Fibroblast of skin of scalp (primary cell): ENCODE measurements at places on chromosomes 6 and 20.

GRCh38 chr20:33172781-33173180 lies 4.8 kb downstream of the BPIFA2 start:
- no peak for DNase-seq

DNA sequence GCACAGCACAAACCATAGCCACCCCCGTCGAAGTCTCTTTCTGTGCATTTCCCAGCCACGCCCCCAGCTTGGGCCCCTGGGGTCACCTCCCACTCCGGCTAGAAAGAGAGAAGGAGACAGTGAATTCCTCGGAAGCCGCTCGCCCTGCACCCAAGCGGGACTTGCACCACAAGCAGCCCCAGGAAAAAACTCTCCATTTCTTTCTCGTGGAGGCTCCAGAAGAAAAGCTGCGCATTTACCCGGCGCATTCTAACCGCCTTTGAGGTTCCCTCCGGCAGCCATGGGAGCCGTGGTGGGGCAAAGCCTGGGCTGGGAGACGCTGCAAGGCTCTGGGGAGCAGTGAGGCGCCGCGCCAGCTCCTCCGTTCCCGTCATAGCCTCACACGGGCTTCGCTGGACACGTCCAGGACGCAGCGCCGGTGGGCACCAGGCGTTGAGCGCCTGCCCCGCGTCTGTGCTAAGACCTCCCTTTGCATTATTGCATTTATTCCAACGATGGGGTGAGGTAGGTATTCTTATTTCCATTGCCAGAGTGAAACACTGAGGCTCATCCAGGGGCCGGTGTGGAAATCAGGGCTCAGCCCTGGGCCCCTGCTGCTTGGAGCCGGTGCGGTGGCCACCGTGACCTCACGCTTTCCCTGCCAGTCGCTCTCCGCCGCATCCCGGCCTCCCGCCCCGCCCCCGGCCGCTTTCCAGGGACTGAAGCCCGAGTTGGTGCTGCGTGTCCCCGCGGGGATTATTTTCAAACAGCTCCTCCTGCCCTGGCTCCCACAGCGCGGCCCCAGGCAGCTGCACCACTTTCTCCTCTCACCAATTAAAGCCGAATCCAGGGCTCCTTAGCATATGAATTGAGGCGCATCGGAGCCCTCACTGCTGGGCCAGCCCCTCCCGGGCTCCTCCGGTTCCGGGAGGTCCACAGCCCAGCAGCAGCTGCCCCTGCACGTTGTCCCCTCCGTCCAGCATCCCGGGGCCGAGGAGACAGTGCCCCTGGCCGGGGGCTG lies 148.3 kb upstream of the AFDN start:
- no peak for DNase-seq

GRCh38 chr20:46388201-46388836 lies 18.1 kb downstream of the ELMO2 start:
- DNase-seq: no peak

DNA sequence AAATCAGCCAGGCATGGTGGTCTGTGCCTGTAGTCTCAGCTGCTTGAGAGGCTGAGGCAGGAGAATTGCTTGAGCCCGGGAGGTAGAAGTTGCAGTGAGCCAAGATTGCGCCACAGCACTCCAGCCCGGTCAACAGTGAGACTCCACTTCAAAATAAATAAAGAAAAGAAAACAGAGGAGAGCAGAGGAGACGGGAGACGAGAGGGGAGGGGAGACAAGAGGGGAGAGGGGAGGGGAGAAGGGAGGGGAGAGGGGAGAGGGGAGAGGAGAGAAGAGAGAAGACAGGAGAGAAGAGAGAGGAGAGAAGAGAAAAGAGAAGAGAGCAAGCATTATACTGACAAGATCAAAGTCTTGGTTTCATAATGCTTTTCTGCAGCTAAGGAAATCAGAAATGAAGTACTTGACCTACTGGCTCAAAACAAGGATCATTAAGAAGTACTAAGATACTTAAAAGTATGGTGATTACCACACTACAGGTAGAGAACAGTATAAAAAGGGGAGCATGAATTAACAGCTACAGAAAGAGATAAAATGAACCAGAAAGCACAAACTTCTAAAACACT lies 30.5 kb downstream of the FAM8A1 start:
- peak; percentile 1 for DNase-seq

- no peak for DNase-seq
Measured at GRCh38 chr6:44276667-44277640, 6.7 kb downstream of the TMEM151B start.

DNA sequence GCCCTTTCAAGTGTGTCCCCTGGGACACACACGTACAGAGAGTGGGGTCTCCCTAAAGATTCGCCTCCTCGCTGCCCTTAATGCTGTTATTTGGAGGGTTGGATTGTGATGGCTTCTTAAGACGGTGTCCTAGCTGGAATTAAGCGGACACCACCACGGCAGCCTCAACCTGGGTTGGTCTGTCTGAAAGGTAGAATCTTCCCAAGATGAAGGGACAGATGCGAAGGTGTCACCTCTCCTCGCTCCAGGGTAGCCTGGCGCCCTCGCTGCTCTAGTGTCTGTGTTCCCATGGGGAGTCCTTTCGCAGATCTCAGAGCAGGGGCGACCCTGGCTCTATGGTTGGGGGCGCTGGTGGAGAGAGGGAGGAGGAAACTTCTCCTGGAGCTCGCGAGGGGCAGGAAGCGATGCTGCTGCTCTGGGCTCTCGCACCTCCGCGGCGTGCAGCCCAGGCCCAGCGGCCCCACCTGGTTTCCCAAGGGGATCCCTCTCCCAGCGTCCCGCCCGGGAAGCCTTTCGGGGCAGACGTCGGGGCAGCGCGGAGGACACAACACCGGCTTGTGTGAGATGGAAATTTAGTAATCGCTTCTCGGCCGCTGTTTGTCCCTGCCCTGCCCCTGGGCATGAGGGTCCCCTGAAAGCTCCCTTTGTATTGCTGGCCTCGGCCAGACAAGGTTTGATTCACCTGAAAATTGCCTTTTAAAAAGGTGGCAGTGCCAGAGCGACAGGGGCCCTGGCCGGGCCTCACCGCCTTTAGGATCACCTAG lies 1.7 kb downstream of the RSPO3 start:
- DNase-seq: no peak

GRCh38 chr6:6943421-6943820 lies 164.3 kb upstream of the RREB1 start:
- no peak for DNase-seq

DNA sequence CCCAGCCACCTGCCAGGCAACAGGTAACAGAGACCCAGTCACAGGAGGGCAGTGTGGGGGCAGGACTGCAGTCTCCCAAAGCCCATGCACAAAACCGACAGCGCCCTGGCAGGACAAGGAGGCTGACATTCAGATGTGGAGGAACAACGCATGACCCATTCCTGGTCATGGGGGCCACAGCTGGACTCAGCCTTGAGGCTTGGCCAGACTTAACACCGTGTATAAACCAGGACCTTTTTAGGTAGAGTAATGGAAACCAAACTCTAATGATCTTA lies 8.1 kb downstream of the GFRA4 start:
- no peak for DNase-seq

- DNase-seq: no peak
Measured at GRCh38 chr6:37867756-37868446, 48.4 kb downstream of the ZFAND3 start.

GRCh38 chr20:53826597-53827291 lies 233.1 kb upstream of the ZNF217 start:
- no peak for DNase-seq

DNA sequence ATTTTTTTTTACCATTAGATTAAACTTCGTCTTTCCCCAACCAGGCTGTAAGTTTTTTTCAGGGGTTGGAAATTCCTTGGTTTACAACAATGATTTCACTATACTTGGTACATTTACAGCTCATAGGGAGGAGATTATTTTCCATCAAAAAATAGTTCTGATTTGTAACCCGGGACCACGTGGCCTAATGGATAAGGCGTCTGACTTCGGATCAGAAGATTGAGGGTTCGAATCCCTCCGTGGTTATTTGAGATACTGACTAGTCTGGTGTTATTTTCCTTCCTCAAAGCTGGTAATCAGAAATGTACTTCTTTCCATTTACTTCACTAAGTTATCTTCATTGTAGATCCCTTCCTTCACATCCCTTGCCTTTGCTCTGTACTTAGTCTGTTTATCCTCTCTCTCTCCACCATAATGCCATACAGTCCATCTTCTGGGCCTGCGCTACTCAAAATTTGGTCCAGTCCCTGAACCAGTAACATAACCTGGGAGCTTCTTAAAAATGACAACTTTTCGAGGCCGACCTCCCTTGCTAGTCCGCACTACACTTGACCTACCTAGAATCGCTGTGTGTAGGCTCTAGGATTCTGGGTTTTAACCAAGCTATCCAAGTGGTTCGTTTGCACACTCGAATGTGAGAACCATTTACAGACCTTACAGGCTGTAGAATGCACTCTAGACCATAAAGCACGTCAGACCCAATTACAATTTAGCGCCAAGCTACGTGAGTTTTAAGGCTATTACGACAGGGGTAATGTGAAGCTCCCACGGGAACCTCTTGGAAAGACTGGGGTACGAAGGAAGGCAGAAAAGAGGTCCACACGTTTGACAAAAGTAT lies 42.1 kb upstream of the BTN3A2 start:
- DNase-seq: peak; percentile 96

DNA sequence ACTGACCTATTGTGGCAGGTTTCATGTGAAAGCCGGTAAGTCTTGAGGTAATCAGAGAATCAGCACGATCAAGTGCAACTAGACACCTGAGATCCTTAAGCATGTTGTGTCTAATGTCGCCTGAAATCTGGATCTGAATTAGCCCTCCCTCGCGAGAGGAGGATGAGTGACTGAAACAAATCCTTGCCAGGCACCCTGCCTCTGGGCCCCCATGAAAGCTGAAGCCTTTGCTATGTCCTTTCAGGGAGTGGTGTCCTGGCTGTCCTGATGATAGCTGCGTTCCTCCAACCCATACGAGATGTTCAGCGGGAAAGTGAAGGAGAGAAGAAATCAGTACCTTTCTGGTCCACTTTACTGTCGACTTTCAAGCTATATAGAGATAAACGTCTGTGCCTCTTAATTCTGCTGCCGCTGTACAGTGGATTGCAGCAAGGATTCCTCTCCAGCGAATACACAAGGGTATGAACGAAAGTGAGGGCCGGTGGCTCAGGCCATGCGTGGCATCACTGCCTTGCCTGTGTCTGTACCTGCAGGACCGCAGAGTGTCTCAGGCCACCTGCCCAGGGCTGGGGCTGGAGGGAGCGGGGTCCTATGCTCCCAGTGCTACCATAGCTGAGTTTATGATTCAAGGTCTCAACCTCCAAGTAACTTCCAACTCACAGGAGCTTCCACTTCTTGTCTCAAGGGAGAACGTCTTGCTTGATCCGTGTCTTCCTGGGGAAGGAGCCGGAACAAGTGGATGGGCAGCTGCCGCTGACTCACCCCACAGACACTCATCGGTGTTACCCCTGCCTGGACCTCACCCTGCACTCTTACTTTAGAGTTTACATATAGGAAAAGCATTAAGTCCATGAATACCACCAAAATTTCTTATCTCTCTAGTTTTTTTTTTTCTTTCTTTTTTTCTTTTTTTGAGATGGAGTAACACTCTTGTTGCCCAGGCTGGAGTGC lies 12.8 kb downstream of the UNC93A start:
- DNase-seq: no peak

GRCh38 chr20:44204156-44204831 lies 6.3 kb downstream of the OSER1 start:
- peak; percentile 91 for DNase-seq

- DNase-seq: peak; percentile 22
Measured at GRCh38 chr20:15297059-15297875, 959.9 kb upstream of the FLRT3 start.

- peak; percentile 88 for DNase-seq
Measured at GRCh38 chr20:21981597-21982344, 276.3 kb downstream of the PAX1 start.

GRCh38 chr6:22512686-22513427 lies 56.5 kb upstream of the HDGFL1 start:
- peak; percentile 70 for DNase-seq

DNA sequence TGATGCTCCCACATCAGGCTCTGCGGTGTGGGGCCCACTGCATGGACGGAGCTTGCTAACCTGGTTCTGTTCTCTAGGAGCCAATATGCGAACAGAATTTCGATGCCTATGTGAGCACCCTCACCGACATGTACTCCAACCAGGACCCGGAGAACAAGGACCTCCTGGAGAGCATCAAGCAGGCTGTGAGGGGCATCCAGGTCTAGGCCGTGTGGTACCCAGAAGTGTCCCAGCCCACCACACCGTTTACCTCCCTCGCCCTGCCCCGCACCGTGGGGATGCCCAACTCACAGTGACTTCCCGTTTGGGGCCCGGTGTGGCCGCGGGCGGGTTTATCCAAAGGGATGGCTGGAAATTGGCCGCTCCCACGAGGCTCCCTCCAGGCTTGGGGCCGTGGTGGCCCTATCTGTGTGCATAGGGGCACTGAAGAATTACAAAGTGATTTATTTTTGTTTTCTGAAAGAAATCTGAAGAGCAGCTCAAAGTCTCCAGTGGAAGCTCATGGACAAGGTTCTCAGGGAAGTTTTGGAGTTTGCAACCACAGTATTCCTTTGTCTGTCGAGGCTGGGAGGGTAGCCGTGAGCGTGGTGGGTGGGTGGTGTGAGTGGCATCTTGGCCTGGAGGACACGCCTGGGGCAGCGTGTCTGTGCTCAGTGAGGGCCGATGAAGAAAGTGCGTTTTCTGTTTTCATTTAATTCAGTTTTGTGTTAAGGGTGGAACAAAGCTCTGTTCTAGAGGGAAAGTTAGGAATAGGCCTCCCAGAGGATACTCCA lies 15.1 kb upstream of the PCMTD2 start:
- DNase-seq: no peak

DNA sequence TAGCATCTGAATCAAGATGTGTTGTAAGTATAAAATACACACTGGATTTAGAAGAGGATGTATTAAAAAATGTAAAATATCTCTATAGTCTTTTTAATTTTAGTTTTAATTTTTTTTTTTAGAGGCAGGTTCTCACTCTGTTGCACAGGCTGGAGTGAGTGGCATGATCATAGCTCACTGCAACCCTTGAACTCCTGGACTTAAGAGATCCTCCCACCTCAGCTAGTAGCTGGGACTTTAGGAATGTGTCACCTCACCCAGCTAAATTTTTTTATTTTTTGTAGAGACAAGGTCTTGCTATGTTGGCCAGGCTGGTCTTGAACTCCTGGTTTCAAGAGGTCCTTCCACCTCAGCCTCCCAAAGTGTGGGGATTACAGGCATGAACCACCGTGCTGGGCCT lies 46.7 kb upstream of the EPB41L1 start:
- no peak for DNase-seq

GRCh38 chr6:157383471-157383870 lies 2.5 kb downstream of the ZDHHC14 start:
- DNase-seq: no peak

DNA sequence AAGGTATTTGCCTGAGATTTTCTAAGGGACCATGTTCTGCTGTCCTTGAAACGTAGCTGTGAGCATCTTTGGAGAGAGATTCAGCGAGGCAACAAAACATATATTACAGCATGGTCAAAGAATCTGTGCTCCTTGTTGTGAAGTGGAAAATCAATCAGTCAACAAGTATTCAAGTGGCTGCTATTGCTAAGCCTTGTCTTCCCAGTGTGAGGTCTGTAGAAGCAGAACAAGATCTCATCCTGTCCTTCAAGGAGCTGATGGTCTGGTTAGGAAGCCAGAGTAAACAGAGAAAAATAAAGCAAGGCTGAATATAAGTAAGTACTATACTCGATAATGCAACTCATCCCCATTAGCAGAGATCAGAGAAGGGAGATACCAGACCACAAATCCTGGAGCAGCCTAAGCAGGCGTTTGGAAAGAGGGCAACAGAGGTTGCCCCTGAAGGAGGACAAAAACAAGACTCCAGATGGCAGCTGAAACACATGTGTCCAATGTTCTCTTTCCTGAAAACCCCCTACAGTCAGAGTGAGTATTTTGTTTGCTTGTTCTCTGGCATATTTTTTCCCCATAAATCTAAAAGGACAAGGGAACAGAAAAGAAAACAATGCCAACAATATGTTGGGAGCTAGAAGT lies 392.0 kb downstream of the SYNE1 start:
- no peak for DNase-seq

- no peak for DNase-seq
Measured at GRCh38 chr20:36775196-36775595, 1.6 kb upstream of the DSN1 start.
